ENCODE measurements at places on chromosomes 6 and 20.

GRCh38 chr20:23955896-23956295 is 32.7 kb downstream of the GGTLC1 start:
- no peak for DNase-seq

DNA sequence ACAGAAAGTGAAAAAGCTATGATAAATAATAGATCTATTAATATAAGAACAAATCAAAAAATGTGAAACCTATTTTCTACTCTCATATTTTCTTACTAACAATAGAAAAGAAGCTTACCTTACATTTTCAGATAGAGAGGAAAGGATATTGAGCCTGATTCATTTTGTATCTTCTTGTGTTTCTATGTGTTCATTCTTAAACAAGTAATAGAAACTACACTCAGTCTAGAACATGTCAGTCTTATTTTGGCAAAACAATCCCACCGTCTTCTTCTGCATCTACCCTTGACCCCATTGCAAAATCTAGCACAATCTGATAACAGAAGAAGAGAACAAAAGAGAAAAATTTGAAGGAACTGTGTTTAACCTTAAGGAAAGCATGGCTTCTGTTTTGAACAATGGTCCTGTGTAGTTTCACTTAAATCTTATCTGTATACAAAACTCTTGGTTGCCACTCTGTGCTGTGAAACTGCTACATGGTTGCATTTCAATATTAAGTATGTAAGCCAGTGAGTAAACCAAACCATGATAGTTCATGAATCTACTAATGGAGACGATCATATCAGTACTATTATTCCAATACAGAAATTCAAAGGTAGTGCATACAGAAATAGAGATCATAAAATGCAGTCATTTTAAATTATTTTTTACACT is 69.5 kb upstream of the LGSN start:
- DNase-seq = no peak

DNA sequence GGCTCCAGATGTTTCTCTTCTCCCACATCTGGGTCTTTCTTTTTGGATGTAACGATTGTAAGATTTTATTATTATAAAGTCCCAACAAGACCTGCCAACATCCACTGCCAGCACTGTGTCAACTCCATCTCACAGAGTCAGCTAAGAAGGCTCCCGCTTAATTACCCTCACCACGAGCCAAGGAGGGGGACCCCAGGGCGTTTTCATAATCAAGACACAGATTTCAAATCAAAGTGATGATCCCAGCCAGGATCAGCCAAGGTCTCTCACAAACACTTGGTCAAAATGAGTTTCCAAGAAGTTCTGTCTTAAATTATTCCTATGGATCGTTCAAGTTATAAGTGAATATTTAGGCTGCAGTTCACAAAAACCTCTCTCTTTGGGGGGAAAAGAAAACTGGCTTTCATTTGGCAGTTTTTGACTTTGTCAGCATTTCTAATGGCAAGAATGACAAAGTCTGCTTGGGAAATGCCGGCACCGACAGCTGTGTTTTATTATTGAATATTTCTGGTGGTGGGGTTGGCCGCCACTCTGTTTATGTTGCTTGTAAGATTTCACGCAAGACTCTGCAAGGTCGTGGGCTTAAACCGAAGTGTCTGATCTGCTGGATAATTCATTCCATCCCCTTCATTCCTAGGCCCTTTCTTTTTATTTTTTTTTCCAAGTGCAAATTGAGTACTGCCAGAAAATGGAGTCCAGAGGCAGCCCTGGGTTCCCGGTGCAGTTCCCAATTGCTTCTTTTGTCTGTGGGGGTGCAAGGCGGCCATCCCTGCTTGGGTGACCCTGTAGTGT is 170.2 kb upstream of the PMEPA1 start:
- peak; percentile 60 for DNase-seq

DNA sequence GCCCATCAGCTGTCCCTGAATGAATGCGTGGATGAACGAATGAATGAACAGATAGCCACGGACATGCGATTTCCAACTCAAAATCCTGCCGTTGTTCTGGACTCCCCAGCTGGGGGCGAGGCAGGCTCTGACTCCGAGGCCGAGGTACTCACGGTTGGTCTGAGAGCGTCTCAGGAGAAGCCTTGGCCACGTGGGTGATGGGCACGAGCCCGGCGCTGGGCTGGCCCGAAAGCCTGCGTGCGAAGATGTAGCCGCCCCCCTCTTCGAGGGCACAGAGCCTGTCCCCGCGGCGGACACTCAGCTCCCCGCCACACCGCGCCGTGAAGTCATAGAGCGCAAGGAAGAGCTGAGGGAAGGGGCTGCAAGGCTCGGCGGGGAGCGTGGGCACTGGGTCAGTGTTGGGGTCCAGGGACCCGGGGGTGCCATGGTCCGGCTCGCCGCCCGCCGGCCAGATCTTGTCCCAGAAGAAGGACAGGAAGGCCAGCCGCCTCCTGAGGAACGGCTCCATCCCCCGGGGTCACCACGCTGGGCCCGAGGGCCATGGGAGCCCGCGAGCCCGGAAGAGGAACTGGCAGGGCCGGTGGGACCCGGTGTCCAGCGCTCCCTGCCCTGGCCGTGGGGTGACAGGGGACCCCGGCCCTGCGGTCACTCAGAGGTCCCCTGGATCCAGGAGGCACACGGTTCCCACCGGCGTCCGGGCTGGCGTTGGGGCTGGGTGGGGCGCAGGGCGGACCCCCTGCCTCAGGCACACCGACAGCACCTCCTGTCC is 409 bp downstream of the SRMS start:
- no peak for DNase-seq

- DNase-seq = no peak
Measured at GRCh38 chr6:37347670-37348111, 6.1 kb upstream of the RNF8 start.

DNA sequence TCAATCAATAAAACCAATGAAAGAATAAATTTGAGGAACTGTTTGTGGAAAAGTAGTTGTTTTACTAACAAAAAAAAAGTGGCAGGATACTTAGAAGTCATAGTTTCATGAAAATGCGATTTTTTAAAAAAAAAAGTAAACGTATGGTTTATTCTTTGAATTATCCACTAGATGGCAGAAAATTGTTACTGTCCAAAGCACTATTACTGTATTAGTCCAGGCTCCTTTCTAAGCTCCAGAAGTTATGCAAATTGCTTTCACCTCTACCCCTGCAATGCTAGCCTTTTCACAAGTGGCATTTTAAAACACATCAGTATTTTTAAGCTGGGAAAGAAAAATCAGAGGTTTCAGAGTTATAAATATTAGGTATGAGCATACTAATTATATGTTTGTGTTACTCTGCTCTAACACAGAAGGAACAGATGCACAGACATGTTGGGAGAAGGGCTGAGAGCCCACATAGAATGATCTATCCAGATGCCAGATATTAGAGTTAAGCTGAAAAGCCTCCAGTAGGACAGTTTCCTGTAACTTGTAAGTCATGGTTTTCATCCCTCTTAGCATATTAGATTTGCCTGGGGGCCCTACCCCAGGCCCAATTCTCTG is 63.9 kb downstream of the FHL5 start:
- peak; percentile 33 for DNase-seq

- DNase-seq = no peak
Measured at GRCh38 chr6:122746688-122747087, 32.8 kb upstream of the FABP7 start.

DNA sequence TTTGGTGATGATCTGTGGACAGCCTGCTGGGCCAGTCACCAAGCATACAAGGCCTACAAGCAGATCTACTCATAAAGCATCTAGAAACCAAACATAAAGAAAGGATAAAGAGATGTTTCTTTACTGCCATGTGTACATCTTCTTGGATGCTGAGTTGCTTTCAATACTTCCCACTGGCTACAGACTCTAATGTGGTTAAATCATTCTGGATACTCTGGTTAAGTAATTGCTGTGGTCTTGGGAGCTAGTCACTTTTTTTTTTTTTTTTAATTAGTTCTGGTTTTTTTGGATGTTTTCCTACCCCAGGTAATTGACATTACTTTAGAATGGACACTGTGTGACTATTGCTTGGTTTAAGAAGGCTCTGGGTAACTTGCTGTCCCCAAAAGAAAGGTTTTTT is 215.4 kb upstream of the RUNX2 start:
- DNase-seq = no peak

GRCh38 chr6:151070631-151071051 is 169.1 kb upstream of the AKAP12 start:
- DNase-seq = peak; percentile 84

DNA sequence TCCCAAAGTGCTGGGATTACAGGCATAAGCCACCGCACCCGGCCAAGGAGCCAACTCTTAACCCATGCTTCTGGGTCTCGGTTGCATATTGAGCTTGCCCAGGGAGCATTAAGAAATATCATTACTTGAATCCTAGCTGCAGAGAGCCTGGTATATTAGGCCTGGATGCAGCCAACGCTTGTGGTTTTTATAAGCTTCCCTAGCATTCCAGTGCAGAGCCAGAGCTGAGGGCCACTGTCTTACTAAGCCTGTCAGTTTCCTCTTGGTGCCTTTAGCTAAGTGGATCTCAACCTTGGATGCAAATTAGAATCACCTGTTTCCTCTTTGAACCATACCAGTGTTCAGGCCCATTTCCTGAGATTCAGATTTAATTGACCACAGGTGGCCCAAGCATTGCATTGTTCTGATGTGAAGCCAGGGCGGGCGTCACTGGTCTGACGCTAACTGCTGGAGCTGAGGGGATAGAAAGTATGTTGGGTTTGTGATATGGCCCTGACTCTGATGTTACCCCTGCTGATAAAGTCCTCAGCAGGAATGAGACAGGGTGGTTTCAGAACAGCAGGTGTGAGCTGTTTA is 76.3 kb downstream of the BTBD3 start:
- DNase-seq = no peak

GRCh38 chr6:39884696-39885095 is 49.6 kb downstream of the MOCS1 start:
- peak; percentile 97 for DNase-seq

GRCh38 chr6:89874438-89874837 is 19.8 kb upstream of the GJA10 start:
- DNase-seq = no peak

DNA sequence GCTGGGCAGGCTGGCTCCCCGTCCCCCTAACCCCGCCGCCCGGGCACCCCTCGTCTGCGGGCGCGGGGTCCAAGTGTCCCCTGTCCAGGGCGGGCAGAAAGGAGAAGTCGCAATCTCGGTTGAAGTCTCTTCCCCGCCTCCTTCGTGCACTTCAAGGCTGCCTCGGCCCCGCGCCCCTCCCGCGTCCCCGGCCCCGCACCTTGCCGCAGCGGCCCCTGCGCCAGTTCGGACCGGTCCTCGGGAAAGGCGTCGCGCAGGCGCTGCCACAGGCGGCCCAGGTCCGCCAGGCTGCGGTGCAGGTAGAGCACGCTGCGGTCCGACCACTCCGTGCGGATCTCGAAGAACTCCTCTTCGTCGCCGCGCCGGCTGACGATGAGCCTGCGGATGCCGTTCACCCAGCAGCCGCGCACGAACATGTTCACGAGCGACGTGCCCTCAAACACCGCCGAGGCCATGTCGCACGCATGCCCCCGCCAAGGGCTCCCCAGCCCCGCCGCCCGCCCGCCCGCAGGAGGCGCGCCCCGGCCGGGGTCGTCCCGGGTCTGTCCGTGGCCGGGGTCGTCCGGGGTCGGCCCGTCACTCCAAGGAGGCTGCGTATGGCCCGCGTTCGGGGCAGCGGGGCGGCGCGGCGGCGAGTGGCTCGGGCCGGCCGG is at the start of gene PXDC1:
Gene PXDC1 (minus strand): TSS at position 637 of the 653 bp plus-strand sequence. CDS start 182 bp downstream, at position 455.
- DNase-seq = no peak

- DNase-seq = no peak
Measured at GRCh38 chr6:158686791-158687381, 37.0 kb downstream of the SYTL3 start.

DNA sequence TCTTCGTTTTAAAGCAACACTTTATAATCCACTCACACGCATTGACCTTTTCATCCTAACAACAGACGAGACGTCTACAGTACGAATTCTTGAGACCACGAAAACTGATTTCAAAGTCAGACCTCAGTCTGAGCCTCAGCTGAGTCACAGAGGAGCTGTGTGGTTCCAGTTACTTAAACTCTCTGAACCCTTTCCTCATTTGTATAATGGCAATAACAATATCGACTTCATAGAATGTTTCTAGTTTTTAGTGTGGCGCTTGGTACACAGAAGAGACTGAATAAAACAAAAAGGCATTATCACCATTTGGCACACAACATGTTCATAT is 236.9 kb downstream of the ATXN1 start:
- DNase-seq = peak; percentile 83

DNA sequence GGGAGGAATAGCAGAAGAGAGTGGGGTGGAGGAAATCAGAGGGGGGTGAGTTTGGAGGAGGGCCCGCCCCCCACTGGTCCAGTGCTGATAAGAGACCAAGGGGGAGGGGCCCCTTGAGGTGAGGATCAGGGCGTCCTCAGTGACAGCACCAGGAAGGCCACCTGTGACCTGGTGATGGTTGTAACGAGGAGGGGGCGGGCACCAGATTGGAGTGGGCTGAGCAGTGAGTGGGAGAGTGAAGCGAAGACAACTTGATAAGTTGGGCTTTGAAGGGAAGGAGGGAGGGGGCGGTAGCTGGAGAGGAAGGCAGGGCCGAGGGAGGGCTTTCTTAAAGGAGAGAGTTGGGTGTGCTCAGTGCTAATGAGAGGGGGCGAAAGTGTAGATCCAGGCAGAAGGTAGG is 30.7 kb downstream of the CDH22 start:
- DNase-seq = no peak

- DNase-seq = no peak
Measured at GRCh38 chr20:33284284-33284683, 1.3 kb downstream of the BPIFB1 start.

- DNase-seq = no peak
Measured at GRCh38 chr6:125834348-125834747, 43.6 kb downstream of the NCOA7 start.

DNA sequence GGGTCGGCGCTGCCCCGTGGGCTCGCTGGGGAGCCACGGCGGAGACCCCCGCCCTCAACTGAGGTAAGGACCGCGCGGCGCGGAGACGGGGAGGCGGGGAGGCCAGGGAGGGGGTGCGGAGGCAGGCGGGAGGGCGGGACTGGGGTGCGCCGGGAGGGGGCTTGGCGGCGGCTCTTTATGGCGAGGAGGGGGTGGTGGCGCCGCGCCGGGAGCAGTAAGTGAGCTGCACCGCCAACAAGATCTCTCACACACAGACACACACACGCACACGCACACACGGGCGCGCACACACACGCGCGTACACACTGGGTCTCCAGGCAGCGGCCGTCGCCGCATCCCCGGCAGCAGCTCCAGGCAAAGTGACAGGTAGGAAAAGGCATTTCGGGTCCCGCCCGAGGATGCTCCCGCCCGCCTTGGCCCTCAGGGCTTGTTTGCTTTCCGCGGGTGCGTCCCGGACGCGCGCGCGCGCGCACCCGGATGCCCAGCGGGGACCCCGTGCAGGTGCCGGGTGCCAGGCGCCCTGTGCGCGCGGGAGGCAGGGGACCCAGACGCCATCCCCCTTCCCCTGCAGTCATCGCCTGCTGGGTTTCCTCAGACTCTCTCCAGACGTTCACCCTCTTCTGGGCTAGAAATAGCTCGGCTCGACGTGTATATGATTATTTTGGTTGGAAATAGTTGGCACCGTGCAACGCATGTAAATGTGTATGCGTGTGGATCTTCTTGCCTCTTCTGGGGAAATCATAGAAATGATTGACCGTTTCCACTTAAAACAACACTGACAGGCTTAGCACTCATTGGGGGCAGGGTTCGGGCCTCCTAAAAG is at the start of gene PLCB4:
Gene PLCB4 (plus strand): TSS at position 247 of the 823 bp plus-strand sequence. CDS start 238,728 bp downstream, outside the sequence.
- DNase-seq = peak; percentile 74

- peak; percentile 98 for DNase-seq
Measured at GRCh38 chr20:35320396-35321126, 28.3 kb upstream of the FAM83C start.

- peak; percentile 67 for DNase-seq
Measured at GRCh38 chr6:89597988-89598387, 40.6 kb downstream of the LYRM2 start.

GRCh38 chr6:80170433-80170832 is 64.0 kb downstream of the BCKDHB start:
- DNase-seq = no peak

- DNase-seq = no peak
Measured at GRCh38 chr6:20540683-20541082, 6.4 kb downstream of the CDKAL1 start.

Measured in fibroblast of skin of back (primary cell).